ENCODE measurements at places on chromosomes 1 and 21.
A peak's percentile ranks its signal among the peaks of the same experiment; 100 is the strongest.

DNA sequence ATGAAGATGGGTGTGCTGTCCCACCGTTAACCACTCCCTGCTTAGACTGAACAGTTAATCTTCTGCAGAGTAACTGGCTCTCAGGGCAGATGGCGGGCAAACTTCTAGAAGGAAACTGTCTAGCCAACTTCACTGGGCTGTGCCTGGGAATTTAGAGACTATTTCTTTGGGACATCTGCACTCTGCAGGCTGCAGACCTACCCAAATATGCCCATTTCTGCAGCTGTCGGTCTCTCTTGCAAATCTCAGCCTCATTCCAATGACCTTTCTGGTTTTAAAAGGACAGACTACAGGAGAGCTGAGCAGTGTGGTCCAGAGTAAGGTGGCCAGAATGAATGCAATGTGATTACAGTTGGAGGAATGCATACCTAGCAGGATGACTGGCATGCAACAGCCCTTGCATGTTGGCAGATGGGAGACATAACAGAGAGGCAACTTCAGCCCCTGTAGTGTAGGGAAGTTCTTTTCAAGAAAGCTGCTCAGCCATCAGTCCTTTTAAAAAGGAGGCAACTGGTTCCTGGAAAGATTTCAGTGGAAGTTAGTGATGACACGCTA is 26.3 kb upstream of the IL20 start:
- no peak overlapping the region for H3K4me3 ChIP-seq
- H3K36me3 ChIP-seq = no peaks in the 10 kb centered on the region
- DNase-seq = no peak
- H3K27ac ChIP-seq = no peak overlapping the region

- H3K27me3 ChIP-seq = peaks cover 9% of the 10 kb centered on the region
- H3K36me3 ChIP-seq = no peaks in the 10 kb centered on the region
- no peak overlapping the region for H3K27ac ChIP-seq
Measured at GRCh38 chr1:51236531-51237350, 668 bp downstream of the RNF11 start.

DNA sequence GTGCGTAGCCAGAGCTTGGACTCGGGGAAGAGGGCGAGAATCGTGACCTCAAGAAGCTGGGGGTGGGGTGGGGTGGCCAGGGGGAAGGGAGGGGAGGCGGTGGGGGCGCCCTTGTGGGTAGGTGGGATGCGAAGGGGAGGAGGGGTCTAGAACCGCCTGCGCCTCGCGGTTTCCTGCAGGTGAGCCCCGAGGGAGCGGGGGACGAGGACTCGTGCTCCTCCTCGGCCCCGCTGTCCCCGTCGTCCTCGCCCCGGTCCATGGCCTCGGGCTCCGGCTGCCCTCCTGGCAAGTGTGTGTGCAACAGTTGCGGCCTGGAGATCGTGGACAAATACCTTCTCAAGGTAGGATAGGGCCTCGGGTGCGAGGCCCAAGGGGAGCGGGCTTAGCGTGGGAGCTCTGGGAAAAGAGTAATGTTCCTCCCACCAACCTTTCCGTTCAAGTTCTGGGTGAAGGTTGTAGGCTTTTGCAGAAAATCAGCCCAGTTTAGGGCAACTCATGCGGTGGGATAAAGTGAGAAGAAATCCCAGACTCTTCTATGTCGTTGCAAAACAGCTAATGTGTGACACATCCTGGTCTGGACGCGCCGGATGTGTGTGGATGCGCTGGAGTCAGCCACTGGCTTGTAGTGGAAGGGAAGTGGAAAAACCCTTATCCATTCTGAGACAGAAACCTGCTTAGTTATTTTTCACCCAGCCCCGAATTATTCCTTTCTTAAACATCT is 2.9 kb downstream of the LHX8 start:
- H3K27ac ChIP-seq = no peak overlapping the region
- H3K27me3 ChIP-seq = peaks cover 37% of the 10 kb centered on the region
- peak overlapping the region; percentile 35 for H3K4me3 ChIP-seq
- DNase-seq = no peak
- peaks cover 21% of the 10 kb centered on the region for H3K4me1 ChIP-seq
- H3K36me3 ChIP-seq = no peaks in the 10 kb centered on the region

DNA sequence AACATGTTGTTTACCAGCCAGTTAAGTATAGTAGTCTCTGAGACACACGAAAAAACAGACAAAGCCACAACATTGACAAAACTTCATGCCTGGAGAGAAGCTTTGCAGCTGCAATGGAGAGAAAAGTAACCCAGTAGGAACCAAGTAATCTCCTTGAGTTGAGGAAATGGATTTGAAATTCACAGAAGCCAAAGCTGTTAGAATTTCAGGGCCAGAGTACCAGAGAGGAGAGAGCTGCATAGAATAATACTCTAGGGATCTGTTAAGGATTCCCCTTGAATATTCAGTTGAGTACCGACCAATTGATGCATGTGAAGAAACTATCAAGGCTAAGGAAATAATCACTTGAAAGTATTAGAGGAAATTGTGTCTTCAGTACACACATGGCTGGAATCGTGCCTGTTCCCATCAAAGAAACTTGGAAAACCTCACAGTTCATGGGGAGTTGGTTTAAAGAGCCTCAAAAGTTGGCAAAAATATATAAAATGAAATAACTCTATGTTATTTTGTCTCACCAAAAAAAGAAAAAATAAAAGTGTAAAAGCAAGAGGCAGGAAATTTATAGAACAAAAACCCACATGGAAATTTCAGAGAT is 324.0 kb upstream of the NEGR1 start:
- DNase-seq = no peak
- H3K36me3 ChIP-seq = no peaks in the 10 kb centered on the region
- H3K4me3 ChIP-seq = no peak overlapping the region
- H3K4me1 ChIP-seq = peaks cover 2% of the 10 kb centered on the region
- no peaks in the 10 kb centered on the region for H3K27me3 ChIP-seq
- H3K27ac ChIP-seq = no peak overlapping the region

DNA sequence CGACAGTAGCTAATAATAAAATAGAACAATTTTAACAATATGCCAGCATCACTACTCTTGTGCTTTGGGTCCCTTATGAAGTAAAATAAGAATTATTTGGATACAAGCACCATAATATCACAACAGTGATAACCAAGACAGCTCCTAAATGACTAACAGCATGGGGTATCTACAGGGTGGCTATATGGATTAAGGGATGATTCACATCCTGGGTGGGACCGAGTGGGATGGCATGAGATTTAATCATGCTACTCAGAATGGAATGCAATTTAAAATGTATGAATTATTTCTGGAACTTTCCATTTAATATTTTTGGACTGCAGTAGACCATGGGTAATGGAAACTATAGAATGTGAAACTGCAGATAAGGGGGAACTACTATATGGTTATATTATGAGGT is 28.1 kb upstream of the B3GALNT2 start:
- H3K4me1 ChIP-seq = no peaks in the 10 kb centered on the region
- H3K36me3 ChIP-seq = peaks cover 5% of the 10 kb centered on the region
- no peak overlapping the region for H3K4me3 ChIP-seq
- H3K27ac ChIP-seq = no peak overlapping the region
- DNase-seq = no peak
- peaks cover 4% of the 10 kb centered on the region for H3K27me3 ChIP-seq

GRCh38 chr1:38151399-38151798 is 104.8 kb upstream of the POU3F1 start:
- peaks cover 14% of the 10 kb centered on the region for H3K36me3 ChIP-seq
- no peak for DNase-seq
- peaks cover 2% of the 10 kb centered on the region for H3K27me3 ChIP-seq
- H3K4me3 ChIP-seq = no peak overlapping the region

- H3K4me1 ChIP-seq = peaks cover 24% of the 10 kb centered on the region
- peak overlapping the region; percentile 68 for H3K27ac ChIP-seq
- peaks cover 5% of the 10 kb centered on the region for H3K27me3 ChIP-seq
Measured at GRCh38 chr1:228899421-228899956, 164.2 kb downstream of the RHOU start.

DNA sequence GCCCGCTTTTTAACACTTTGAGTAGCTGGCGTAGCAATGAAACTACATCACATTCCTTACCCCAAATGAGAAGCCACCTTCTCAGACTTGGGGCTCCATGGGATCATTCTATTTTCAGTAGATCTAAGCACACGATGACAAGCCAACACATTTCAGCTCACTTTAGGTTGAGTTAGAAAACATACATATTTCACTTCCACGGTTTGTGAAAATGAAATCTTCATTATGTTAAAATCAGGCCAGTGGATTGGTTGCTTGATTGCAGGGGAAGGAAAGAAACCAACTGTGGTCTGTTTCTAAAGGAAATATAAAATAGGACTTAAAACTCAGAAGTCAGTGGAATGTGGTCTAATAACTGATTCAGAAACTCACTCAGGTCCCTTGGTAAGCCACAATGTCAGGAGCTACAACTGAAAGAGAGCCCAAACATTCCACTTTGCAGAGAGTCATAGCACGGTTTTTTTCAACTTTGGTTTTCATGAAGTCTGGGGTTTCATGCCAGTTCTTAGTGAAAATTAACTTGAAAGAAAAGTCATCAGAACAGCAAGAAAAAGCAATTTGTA is 82.3 kb upstream of the TIAM1 start:
- no peak overlapping the region for H3K27ac ChIP-seq
- DNase-seq = no peak
- H3K4me3 ChIP-seq = no peak overlapping the region
- peaks cover 2% of the 10 kb centered on the region for H3K4me1 ChIP-seq

DNA sequence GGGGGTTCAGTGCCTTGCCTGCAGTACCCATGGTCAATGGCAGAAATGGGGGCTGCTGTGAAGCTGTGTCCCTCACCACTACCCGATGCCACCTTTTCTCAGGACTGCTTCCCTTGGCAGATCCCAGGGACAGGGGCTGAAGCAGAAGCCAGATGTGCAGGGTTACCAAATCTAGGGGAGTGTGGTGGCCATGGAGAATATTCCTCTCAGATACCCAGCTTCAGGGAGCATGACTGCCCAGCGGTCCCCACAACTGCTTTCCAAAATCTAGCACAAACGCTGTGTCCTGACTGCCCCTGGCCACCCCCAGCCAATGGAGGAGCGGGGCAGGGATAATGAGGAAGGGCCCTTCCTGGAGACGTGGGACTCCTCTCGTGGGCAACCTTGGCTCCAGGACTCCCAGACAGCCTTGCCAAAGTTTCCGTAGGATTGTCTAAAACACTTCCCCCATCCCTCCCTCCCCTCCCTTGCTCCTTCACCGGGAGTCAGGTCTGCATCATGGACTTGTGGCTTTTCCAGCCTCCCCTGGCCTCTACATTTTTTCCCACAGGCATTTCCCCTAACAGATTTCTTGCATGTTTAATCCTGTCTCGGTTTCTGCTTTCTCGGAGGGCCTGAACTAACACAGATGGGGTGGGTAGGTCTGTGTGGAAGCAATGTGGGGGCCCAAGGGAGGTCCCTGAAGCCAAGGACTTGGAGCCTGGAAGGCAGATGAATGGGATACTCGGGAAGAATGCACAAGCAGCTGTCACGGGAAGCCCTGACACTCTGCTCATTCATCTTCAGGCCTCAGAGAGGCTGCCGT is 80.5 kb downstream of the OMA1 start:
- H3K36me3 ChIP-seq = peaks cover 4% of the 10 kb centered on the region
- no peak for DNase-seq
- peaks cover 13% of the 10 kb centered on the region for H3K4me1 ChIP-seq
- peaks cover 3% of the 10 kb centered on the region for H3K27me3 ChIP-seq

- peaks cover 7% of the 10 kb centered on the region for H3K27me3 ChIP-seq
- peak within 1 kb of the TSS; percentile 60 for H3K27ac ChIP-seq
- no peaks in the 10 kb centered on the region for H3K36me3 ChIP-seq
- H3K4me3 ChIP-seq = no peak within 1 kb of the TSS
Measured at GRCh38 chr21:41361786-41362604, at the start of gene MX2. MX2 (plus strand) TSS chr21:41362027; CDS start chr21:41376907, 14,880 bp downstream.

DNA sequence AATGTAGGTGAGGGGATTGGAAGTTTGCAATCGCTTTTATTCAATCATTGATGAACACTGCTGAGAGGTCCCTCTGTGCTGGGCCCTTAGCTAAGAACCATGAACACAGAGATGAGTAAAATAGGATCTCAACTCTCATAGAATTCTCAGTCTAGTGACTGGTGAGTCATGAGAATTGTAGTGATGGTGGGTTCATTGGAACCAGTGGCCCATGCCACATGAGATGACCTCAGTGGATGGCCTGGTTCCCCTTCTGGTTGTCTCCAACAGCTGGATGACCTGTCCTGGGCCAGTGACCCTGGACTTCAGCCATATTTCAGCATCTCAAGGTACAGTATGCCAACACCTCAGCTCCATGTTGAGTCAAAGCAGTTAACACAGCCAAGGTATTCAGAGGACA is 21.3 kb upstream of the S100A10 start:
- H3K4me3 ChIP-seq = no peak overlapping the region
- H3K27me3 ChIP-seq = peaks cover 1% of the 10 kb centered on the region
- peaks cover 4% of the 10 kb centered on the region for H3K4me1 ChIP-seq
- DNase-seq = no peak
- no peak overlapping the region for H3K27ac ChIP-seq
- H3K36me3 ChIP-seq = no peaks in the 10 kb centered on the region

DNA sequence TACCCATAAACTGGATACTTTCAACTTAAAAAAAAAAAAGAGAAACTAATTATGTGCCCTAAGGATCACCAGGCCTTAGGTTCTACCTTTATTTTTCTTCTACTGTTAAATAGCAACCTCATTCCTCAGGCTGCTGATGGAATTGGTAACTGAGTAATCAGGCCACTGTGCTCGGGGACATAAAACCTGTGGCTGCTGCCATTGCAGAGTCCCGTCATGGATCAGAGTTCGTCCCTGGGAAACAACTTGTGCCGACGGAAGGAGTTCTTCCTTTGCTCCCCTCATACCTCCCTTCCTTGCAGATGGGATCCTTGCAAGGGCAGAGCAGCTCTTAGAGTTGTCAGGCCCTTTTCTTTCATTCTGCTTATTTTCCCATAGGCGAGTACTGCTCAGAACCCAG is 123.6 kb downstream of the PBX1 start:
- peaks cover under 1% of the 10 kb centered on the region for H3K27me3 ChIP-seq
- H3K36me3 ChIP-seq = peaks cover 8% of the 10 kb centered on the region
- no peak overlapping the region for H3K27ac ChIP-seq
- peaks cover 14% of the 10 kb centered on the region for H3K4me1 ChIP-seq
- no peak for DNase-seq

DNA sequence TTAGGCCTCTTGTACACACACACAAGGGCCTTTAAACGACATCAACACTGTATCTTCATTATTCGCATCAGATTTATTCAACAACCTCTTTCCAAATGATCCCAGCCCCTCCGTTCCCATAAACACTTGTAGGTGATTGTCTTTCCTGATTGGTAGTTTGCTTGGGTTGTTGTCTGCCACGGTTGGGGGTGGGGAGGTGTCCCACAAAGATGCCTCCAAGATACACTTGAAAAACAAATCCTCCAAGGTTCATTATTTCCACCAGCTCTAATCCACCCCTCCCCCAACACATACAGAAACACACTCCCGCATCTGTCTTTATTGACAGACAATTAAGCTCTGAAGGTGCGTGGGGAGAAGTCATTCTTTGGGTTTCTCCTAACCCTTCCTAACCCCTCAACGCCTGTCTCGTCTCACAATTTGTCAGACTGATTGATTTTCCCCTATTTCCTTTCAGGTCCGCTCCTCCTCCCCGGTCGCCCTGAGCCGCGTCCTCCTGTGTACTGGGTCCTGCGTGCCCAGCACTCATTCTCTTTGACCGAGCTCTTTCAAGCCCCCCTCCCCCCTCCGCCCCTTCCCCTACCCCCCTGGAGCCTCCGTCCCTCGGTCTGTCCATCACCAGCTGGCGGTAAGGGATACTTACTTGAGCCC is 1.4 kb downstream of the WDR26 start:
- peaks cover 8% of the 10 kb centered on the region for H3K27me3 ChIP-seq
- peaks cover 10% of the 10 kb centered on the region for H3K4me1 ChIP-seq
- H3K36me3 ChIP-seq = no peaks in the 10 kb centered on the region
- peak; percentile 62 for DNase-seq
- peak overlapping the region; percentile 95 for H3K4me3 ChIP-seq
- H3K27ac ChIP-seq = peak overlapping the region; percentile 98

- no peak overlapping the region for H3K27ac ChIP-seq
Measured at GRCh38 chr1:110672753-110673108, 2.0 kb downstream of the KCNA3 start.

Measured in glutamatergic neuron (in vitro differentiated cells).